ENCODE measurements at places on chromosomes 3 and 15.

DNA sequence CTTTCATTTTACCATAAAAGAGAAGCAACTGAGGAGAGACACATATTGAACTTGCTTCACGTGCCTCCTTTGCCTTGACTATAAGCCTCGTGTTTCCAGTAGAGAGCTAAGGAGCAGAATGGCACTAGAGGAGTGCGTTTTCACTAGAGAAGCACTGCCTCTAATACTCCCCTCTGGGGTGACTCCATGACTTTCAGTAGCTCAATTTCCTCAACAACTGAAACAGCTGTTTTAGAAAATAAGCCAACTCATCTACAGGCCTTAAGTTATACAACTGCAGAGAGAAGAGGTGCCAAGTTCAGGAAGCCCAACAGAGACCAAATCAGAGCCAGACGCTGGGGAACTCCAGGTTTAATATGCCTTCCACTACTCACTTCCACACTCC is 1.9 kb downstream of the UBP1 start:
- DNase-seq, result no peak

DNA sequence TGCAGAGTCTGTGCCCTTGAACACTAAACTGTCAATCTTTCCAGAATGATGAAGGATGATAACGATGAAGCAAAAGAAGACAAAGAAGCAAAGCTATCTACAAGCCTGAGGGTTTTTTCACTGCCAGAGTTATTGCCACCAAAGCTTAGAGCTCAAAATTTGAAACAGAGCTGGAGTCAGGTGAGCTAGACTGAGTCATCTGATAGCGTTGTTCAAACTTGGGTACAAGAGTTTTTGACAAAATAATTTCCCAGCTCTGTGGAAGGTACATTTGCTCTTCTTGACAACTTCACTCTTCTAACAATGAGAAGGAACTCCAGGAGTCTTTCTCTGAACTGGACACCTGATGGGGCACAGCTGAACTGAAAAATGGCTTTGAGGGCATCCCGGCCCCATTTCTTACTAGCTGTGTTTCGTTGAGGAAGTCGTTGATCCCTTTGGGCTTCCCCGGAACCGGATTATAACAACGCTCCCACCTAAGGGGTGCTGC is 715 bp downstream of the MCCC1 start:
- no peak for DNase-seq

DNA sequence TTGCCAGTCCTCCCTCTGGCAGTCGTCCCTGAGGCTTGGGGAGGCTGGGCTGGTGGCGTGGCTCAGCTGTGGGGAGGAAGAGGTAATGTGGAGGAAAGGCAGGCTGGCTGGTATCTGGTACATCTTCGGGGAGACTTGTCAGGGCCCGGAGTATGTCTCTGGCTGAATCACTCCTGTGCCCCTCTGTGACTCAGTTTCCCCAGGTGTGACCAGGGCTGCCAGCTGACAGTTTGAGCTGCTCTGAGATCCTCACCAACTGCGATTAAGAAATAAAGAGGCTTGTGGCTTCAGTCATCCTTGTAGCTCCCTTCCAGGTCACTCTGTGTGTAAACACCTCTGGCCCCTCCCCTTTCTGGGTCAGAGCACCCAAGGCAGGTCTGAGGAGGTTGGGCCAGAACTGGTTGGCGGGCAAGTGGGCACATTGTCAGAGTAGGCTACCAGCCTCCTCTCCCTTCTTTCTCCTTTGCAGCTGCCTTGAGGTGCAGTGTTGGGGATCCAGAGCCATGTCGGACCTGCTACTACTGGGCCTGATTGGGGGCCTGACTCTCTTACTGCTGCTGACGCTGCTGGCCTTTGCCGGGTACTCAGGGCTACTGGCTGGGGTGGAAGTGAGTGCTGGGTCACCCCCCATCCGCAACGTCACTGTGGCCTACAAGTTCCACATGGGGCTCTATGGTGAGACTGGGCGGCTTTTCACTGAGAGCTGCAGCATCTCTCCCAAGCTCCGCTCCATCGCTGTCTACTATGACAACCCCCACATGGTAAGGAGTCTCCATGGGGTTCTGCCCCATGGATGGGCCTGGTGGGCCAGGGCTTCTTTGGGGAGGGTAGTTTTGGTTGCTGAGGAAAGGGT is 3.0 kb downstream of the TEX264 start:
- no peak for DNase-seq

GRCh38 chr15:64635499-64636495 is 139.6 kb downstream of the RBPMS2 start:
- no peak for DNase-seq

DNA sequence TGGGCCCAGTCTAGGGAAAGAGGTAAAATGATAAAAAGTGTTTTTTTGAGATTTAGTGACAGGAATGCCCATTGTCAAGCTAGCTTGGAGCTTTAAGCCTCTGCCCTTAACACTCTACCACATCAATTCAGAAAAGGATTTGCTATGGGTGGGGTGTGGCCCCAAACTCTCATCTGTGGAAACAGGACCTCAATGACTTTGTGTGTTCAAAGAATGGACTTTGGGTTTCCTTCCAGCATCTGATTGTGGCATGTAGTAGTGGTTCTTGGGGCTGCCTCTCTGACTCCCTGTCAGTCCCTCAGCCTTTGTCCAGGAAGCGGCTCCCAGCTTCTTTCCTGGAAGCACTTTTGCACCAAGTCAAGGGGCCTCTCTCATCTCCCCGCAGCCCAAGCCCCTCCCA is 56.1 kb downstream of the CCNL1 start:
- no peak for DNase-seq

DNA sequence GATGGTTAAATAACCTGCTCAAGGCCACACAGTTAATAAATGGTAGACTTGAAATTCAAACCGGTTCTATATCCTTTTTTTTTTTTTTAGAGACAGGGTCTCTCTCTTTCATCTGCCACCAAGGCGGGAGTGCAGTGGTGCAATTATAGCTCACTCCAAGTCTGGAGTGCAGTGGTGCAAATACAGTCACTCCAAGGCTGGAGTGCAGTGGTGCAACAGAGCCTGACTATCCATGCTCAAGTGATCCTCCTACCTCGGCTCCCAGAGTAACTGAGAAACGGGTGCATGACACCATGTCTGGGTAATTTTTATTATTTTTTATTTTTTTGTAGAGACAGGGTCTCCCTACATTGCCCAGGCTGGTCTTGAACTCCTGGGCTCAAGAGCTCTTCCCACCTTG is 23.4 kb downstream of the DPP8 start:
- no peak for DNase-seq

DNA sequence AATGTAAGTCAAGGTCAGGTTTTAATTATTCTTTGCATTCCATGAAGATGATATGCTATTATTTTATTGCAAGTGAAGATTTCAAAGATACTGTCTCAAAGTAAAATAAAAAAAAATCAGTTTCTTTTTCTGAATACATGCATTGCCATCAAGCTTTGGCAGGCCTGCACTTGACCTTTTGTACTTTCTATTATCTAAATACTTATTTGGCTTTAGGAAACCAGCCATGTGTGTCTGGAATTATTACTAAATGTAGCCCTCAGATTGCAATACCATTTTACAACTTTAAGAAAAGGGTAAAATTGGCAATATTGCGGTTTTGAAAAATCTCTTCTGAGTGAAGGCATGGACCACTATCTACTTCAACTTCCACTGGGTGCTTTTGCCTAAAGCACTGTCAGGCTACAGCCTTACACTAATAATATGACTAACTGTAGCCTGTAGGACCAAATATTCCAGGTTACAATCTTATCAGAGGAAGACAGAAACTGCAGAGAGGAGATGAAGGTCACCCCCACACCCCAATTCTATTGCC is 349.4 kb upstream of the DCBLD2 start:
- DNase-seq, result no peak

DNA sequence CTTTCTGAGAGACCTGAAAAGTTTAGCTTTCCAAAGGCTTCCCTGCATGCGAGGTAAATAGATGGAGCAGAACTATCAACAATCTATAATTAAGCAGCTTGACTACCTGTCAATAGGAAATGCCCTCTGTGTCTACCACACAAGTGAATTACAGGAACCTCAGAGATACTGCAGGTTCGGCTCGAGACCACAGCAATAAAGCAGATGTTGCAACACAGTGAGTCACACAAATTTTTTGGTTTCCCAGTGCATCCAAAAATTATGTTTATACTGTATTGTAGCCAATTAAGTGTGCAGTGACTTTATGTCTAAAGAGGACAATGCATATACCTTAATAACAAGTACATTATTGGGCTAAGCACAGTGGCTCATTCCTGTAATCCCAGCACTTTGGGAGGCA is 252.0 kb downstream of the UBE2E2 start:
- DNase-seq, result no peak

GRCh38 chr3:142993958-142994442 is 7.4 kb upstream of the U2SURP start:
- DNase-seq, result peak; percentile 48

- no peak for DNase-seq
Measured at GRCh38 chr3:184526088-184526433, 35.5 kb upstream of the EPHB3 start.

- no peak for DNase-seq
Measured at GRCh38 chr15:101614761-101615160, 37.4 kb downstream of the TM2D3 start.

- DNase-seq, result no peak
Measured at GRCh38 chr3:23867838-23868237, 49.0 kb downstream of the NKIRAS1 start.

DNA sequence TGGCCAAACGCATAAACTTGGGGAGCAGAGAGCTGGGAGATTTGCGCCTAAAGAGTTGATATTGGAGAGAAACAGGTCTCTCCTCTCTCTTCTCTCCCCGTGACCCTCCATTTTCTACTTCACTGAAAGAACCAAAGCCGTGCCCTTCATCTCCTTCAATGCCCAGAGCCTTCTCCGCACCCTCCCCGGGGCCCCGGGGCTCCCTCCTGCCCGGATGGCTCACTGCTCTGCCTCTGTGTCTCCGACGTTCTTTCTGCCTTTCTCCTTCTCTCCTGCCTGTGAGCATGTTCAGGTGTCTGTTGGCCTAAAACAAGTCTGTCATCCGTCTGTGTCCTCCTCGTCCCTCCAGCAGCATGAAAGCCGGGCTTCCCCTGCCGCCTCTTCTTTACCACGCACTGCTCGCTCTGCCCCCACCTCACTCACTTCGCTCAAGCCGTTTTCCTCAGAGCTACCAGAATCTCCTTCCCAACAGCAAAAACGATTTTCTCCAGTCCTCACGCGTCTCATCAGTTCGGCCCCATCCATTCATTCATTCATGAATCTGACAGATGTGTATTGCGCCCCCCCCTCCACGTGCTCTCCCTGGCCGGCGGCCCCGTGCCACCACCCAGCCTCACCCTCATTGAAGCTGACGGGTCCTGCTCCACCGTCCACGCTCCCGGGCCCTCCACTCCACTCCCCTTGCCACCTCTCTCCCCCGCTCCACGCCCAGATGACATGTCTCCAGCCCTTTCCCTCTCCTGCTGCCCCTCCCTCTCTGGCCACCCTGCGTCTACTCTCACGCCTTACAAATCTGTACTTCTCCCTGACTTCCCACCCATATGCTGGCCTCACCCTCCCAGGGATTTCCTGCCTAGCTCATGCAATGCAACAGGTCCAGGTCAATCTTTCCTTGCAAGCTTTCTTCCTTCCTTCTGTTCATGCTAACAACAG is 10.2 kb downstream of the MUC4 start:
- DNase-seq, result peak; percentile 20

DNA sequence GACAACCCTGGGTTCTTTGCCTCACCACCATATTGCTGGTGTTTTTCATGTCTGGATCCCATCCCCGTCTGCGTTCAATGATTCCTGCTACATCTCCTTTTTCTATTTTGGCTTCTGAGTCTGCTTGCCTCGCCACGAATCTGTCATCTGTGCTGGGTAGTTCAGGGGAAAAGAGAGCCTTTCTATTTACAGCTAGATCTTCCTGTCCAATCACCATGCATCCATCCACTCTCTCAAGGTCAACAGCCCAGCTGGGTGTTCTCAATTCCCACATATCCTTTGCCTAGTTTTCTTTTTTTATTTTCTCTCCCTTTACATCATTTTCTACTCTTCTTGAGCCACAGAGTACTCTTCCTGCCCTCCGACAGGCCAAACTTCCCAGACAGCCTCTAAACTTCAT is 104.8 kb upstream of the RAD18 start:
- DNase-seq, result no peak

- DNase-seq, result no peak
Measured at GRCh38 chr3:155012584-155012983, 67.5 kb upstream of the MME start.

DNA sequence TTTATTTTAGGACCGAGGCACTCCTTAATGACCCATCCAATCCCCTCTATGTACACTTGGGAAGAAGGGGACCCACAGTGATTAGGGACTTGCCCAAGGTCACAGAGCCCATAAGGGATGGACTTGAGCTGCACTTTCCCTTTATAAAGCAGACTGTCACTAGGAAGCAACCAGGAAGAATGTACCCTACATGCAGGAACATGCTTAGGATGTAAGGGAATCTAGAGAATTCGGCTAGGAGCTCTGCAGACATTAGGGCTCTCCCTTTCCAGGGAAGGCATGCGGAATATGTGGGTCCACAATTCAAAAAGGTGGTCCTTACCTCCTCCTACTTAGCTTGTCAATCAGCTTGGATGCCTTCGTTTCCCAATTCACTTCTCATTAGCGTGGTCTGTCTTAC is 78.7 kb downstream of the TMEM266 start:
- DNase-seq, result no peak

GRCh38 chr3:4065085-4065484 is 238.1 kb upstream of the SETMAR start:
- no peak for DNase-seq

DNA sequence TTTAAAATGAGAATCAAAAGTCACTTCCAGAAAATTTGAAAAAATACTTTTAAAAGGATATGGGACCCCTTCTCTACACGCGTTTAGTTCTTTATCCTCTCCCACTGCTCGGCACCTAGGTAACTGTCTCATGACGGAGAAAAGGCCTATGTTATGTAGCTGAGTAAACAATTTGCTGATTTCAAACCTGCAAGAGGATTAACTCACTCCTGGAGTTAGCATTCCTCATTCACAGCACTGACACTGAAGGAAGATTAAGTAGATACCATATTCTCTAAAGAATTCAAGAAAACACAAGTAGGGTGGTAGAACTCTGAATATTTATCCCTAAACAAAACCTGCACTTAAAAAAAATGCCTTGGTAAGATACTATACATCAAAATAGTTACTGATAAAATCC is 30.2 kb upstream of the PYGO1 start:
- DNase-seq, result no peak

GRCh38 chr3:132616780-132617179 is 19.7 kb downstream of the ACKR4 start:
- DNase-seq, result no peak

GRCh38 chr3:197882586-197882985 is 67.4 kb upstream of the RPL35A start:
- DNase-seq, result no peak

- DNase-seq, result no peak
Measured at GRCh38 chr3:114464548-114464947, 170.7 kb downstream of the TIGIT start.

- DNase-seq, result no peak
Measured at GRCh38 chr3:30102356-30102755, 504.0 kb upstream of the TGFBR2 start.

GRCh38 chr3:4981665-4982494 is 2.6 kb downstream of the BHLHE40 start:
- DNase-seq, result no peak

GRCh38 chr3:79369306-79369705 is 398.5 kb downstream of the ROBO1 start:
- no peak for DNase-seq
